ENCODE measurements at places on chromosomes 11 and 22.

DNA sequence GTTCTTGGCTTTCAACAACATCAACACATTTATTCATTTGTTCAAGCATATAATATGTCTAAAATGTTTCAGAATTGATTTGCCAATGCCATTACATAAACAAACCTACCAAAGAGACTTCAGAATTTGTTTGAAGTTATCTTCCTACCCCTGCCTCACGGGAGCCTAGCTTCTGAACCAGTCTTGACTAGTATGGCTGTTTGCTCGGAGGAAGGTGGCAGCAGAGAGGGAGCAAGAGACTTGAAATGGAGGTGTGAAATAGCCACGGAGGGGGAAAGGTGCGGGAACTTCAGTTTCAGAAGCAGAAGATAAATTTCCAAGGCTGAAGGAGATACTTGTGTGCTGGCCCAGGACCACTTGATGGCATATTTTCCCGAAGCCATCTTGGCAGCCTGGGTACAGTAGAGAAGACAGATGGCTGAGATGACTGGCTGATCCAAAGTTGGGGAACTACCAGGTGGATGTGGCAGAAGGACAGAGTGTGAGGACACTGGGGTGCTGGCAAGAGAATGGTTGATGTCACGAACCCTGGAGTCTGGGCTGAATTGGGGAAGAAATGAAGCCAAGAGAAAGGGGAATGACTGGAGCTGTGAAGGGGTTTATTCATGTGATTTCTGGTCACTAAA is 14.0 kb upstream of the MTCH2 start:
- DNase-seq: no peak

GRCh38 chr22:24514241-24515026 is 19.3 kb downstream of the UPB1 start:
- DNase-seq: no peak

DNA sequence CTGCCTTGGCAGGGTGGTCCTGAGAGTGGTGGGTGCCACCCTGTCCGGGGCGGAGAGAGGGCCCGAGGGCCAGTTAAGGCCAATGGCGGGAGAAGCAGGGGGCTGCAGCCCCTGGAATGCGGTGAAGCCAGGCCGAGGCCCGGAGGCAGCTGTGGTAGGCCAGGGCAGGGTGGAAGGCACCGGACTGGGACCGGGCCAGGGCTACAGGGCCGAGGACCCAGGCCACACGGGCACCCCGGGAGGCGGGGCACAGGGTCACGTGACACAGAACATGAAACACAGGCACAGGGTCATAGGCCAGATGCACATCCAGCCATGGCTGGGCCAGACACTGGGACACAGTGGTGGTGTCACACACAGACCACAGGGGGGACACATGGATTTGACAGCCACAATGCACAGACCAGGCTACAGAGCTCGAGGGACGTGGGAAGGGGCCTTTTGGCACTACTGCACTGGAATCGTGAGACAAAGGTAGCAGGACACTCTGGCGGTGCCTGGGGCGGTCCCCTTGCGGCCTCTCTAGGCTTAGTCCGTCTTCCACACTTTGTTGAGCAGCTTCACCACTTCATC is 2.8 kb downstream of the SLC25A1 start:
- no peak for DNase-seq

DNA sequence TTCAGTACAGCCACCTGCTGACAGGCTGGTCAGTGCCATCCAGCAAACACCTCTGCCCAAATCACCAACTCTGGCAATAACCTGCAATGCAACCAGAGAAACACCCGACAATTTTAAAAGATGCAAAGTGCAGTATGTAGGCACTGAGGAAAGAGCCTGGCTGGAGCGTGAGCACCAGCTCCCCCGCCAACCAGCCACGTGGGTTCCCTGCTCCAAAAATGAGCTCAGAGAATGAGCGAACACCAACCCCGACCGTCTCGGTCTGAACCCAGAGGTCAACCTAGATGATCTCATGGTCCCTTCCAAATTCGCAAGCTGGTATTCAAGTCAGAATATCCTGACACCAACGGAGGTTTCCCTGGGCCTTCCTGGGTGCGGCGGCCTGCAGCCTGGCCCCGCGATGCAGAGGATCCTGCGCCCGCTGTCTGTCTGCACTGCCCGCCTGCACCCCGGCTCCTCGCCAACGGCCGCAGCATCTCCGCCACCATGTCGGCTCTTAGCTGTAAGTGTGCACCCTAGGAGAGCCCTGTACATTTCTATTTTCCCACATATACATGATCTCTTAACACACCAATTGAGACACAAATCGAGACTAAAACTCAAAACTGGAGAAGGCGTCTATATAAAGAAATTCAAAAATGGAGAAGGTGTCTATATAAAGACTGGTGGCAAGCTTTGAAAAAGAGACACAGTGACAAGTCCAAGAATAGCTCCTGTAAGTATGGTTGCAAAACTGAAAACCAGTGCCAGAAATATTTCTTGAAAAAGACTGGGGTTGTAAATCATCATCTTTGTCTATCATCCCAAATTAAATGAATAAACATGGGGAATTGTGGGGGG is 22.8 kb downstream of the TMEM184B start:
- no peak for DNase-seq

DNA sequence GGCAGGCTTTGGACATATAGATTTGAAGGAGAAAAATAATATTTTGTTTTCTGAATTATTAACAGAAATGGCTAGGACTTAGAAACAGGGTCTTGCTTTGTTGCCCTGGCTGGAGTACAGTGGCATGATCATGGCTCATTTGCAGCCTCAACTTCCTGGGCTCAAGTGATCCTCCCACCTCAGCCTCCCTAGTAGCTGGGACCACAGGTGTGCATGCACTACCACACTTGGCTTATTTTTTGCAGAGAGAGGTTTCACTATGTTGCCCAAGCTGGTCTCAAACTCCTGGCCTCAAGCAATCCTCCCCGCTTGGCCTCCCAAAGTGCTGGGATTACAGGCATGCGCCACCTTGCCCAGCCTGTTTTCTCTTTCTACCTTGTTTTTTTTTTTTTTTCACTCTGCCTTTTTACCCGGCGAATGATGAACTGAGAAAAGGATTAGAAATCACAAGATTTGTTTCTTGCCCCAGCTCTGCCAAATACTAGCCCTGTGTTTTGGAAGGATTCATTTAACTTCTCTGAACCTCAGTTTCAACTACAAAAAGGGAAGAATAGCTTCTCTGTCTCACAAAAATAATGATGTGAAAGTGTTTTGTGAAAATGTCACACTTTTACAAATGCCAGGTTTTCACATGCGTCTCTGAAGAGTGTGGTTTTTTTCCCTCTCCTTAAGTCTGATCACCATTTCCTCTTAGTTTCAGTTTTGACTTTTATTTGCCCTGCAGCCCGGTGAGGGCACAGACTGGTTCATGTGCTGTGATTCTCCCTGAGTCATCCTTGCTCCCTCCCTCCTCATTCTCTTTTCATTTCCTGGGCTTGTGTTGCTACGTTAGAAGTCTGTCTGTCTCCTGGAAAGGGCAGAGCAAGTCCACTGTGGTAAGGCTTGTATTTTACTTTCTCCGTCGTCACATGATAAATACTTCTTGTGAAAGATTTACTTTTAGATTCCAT is 67.7 kb downstream of the BCL2L13 start:
- peak; percentile 82 for DNase-seq

GRCh38 chr11:46243796-46244109 is 33.7 kb upstream of the CREB3L1 start:
- DNase-seq: no peak

- DNase-seq: no peak
Observed at GRCh38 chr22:23206915-23207314, 26.6 kb downstream of the BCR start.

- no peak for DNase-seq
Observed at GRCh38 chr11:2311353-2312133, 9.7 kb downstream of the TSPAN32 start.

- DNase-seq: no peak
Observed at GRCh38 chr22:18979957-18980356, 43.9 kb upstream of the PRODH start.

- DNase-seq: no peak
Observed at GRCh38 chr22:49468487-49469198, 359.0 kb downstream of the BRD1 start.

- no peak for DNase-seq
Observed at GRCh38 chr11:125976156-125976555, 30.3 kb downstream of the VSIG10L2 start.

Measured in kidney epithelial cell (primary cell).